Sciatic nerve (tissue), 2 donors: ENCODE measurements at places on chromosomes 7 and 10.

DNA sequence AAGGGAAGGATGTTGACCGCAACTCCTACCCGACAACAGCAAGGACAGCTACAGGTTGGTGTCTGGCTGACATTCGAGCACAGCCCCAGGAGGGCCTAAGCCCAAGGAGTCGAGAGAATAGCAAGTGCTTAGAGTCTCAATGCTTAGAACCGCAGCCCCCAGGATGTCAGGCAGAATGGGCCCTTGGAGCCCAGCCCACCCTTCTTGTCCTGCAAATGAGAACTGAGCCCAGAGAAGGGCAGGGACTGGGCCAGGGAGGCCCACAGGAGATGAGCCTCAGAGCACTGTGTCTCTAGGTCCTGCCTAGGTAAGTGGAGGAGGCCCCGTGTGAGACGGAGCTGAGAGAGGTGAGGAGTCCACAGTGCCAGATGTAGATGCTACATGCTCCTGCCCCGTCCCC is 173.3 kb upstream of the ZMIZ1 start:
- DNase-seq: no peak

DNA sequence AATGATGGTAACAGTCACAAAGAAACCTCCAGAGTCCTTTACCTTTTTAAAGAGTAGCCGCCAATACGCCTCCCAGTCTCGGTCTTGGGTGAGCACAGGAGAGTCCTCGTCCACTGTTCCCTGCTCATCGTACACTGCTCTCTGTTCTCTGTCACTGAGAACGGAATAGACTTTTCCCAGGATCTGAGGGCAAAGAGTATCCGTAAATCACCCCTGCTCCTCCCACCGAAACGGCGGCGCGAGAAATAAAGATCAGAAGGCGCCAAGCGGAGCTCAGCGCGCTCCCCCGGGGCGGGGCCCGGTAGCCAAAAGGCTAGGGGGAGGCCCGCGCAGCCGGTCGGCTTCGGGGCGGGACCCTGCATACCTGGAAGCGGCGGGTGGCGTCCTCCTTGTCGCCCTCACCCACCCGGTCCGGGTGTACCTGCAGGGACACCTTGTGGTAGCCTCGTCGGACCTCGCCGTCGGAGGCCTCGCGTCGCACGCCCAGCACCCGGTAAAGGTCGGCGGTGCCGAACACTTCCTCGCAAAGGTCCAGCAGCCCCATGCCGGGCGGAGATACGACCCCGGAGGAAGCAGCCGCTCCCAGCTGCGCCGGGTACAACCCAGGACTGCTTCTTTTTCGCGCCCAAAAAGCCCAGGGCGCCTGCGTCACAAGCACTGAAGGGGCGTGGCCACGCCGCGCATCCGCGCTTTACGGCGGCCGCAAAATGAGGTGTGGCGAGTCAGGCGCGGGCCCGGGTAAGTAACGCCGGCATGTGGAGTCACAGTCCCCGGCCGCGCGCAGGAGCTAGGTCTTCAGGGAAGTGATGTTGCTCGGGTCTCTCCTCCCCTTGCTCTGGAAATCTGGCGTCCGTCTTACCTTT is at the start of gene DNAJC9:
DNAJC9 (minus strand) TSS at position 610 of the 863 bp plus-strand sequence; CDS start at position 544, 66 bp downstream.
- DNase-seq: peak; percentile 98

DNA sequence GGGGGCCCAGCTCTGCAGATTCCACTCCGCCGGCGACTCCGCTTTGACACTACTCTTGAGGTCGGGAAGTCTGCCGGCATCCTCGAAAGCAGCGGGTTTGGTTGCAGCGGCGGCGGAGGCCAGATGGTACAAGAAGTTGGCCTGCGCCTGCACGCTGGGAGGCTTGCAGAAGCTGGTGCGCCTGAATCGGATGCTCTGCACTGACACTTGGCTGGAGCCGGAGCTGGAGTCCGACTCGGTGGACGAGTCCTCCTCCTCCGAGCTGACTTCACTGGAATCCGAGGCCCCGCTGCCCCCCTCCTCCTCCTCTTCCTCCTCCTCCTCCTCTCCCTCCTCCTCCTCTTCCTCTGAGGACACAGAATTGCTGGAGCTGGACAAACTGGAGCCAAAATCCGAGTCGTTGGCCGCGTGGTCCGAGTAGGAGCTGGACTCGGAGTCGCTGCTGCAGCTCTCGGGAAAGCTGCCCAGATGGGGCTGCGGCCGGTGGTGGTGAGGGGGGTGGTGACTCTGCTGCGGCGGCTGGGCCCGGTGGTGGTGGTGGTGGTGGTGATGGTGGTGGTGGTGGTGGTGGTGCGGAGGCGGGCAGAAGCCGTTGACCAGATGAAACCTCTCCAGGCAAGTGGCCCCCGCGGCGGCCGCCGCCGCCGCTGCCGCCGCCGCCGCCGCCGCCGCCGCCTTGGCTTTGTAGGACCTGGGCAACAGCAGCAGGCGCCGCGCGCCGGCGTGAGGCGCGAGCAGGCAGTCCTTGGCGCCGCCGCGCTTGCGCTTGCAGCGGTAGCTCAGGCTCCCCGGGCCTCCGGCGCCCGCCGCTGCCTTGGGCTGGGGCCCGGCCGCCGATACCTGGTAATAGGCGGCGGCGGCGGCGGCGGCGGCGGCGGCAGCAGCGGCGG is 9.0 kb downstream of the SKIDA1 start:
- peak; percentile 78 for DNase-seq

- DNase-seq: peak; percentile 66
Measured at GRCh38 chr7:87875151-87876039, 765 bp downstream of the SLC25A40 start.

DNA sequence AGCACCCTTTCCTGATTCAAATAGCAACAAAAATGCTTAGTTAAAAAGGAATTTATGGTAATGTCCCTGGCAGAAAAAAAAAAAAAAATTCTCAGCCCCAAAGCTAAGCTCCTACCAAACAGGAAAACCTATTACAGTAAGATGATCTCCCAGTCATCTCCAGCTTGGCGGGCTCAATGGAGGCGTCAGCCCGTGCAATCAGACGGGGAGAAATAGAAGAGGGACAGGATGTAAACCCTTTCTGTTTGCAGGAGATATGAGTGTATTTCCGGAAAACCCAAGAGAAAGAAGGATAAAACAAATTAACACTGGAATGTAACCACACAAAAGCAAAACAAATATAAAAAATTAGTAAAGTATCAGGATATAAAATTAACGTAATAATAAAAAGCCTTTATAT is 242.8 kb downstream of the TCERG1L start:
- no peak for DNase-seq

DNA sequence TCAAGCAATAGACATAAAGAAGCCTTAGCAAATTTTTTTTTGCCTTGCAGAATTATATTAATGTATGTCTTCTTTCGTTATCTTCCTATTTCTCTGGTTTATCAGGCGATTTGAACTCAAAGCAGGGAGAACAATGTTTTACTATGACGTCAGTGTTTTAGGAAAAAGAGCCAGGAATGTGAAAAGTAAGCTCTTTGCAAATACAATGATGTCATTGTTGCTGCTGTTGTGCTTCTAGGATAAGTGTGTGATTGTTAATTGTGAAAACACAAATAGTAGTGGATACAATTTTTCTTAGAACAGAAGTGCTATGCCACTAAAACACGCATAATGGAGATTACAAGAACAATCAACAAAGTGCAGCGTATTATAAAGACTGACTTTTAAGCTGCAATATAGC is 9.5 kb upstream of the AUTS2 start:
- no peak for DNase-seq

GRCh38 chr7:133934262-133934976 is 192.7 kb upstream of the LRGUK start:
- DNase-seq: no peak

GRCh38 chr7:75878312-75878768 is 494 bp upstream of the RHBDD2 start:
- DNase-seq: no peak
